Midbrain (tissue), 1 donor: ENCODE measurements at places on chromosomes 7 and 10.
A peak's percentile ranks its signal among the peaks of the same experiment; 100 is the strongest.

GRCh38 chr10:16470747-16471146 lies 33.9 kb downstream of the PTER start:
- DNase-seq, result no peak

DNA sequence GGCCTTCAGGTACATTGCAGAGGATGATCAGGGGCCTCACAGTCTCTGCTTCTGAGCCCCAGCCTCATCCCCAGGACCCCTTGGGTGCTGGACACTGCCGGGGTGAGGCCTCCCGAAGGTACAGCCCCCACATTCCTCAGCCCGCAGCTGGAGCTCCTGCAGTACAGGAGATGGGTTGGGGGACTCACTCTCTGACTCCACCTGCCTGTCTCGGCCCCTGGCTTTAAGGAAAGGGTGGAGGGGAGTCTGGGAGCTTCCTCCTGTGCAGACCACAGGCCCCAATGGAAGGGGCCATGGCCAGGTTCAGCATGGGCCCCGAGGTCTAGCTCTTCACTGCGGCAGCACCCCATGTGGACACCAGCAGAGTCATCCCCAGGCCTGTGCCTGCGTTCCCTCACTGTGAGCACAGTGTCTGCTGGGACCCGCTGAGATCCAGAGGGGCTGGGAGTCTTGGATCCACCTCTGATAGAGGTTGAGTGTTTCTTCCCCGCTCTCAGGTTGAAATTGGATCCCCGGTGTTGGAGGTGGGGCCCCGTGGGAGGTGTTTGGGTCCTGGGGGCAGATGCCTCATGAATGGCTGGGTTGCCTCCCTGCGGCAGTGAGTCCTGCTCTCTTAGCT lies 99.9 kb downstream of the PRKAG2 start:
- no peak for DNase-seq

- no peak for DNase-seq
Observed at GRCh38 chr7:132536654-132537395, 39.4 kb downstream of the PLXNA4 start.

- peak; percentile 4 for DNase-seq
Observed at GRCh38 chr7:119197877-119198527, 973.5 kb downstream of the ANKRD7 start.

GRCh38 chr10:49768731-49769130 lies 6.6 kb upstream of the OGDHL start:
- no peak for DNase-seq

DNA sequence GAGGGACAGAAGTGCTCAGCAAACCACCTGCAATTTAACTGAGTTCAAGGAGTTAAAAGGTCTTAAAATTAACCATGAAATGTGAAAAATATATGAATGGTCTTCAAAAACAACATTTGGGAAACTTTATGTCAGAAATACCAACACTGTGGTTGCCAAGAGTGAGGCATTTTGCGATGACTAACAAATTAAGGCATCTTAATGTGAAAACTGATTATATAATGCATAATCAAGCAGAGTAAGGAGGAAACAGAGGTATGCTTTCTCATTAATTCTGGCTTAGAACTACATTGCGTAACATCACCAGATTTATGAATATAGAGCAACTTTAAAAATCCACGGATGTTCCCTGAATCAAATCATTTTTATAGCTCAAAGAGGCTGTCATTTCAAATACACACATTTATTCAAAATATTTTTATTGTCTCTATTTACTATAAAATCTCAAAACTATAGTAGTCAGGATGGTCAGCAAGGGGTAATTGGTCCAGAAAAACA lies 335.5 kb downstream of the LRRTM3 start:
- no peak for DNase-seq

DNA sequence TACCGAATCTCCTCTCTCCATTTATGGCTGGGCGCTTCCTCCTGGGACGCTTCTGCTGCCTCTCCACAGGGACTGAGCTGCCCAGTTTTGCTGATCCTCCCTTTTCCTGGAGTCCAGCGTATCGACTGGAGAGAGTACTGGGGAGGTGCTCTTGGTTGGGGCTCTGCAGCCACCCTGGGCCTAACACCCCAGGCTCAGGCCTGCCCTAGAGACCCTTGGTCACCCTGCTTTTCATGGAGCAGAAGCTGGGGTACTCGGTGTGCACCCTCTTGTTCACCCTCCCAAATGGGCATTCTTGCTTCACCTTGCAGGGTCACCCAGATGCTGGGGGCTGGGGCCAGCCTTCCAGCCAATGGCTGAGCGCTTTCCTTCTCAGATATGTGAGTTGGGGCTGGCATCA lies 88.8 kb upstream of the RET start:
- no peak for DNase-seq

DNA sequence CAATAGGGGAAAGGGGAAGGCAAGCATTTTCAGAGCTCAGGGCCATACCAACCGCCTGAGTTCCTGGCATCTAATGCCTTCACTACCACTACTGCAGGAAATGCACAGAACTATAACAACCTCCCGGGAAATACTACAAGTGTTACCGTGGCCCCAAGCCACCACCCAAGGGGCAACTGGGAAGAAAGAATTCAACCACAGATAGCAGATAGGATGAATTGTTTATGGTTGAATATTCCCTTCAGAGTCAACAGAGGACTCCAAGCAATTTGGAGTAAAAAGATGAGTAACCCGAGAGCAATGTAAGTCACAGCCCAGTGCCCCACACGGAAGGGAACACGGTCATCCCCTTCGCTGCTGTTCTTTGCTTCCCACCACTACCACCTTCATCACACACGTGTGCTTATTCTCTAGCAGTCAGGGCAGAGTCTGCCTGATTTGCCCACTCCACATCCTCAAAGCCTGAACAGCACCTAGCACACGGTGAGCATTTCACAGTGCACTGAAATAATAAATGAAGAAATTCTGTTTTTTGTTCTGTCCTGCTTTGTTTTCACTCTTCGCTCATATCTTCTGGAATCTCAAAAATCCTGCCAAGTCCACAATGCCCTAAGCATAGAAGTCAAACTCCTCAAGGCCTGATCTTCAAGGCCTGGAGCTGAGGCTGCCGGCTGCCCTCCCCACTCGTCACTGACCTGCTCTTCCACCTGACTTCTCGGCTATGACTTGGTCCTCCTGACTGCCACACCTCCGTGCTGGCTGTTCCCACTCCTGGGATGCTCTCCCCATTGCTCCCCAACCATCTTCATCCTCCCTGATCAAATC lies 221.1 kb downstream of the KCNMA1 start:
- DNase-seq, result no peak

GRCh38 chr7:42197451-42197850 lies 39.6 kb downstream of the GLI3 start:
- DNase-seq, result no peak

- DNase-seq, result no peak
Observed at GRCh38 chr10:33098951-33099663, 141.1 kb upstream of the ITGB1 start.

GRCh38 chr7:111005445-111005844 lies 85.5 kb upstream of the LRRN3 start:
- DNase-seq, result no peak

- no peak for DNase-seq
Observed at GRCh38 chr10:84225427-84226173, at the start of gene LRIT2. TSS of gene LRIT2 (minus strand) at chr10:84225544. CDS start at chr10:84225520, 24 bp downstream.

DNA sequence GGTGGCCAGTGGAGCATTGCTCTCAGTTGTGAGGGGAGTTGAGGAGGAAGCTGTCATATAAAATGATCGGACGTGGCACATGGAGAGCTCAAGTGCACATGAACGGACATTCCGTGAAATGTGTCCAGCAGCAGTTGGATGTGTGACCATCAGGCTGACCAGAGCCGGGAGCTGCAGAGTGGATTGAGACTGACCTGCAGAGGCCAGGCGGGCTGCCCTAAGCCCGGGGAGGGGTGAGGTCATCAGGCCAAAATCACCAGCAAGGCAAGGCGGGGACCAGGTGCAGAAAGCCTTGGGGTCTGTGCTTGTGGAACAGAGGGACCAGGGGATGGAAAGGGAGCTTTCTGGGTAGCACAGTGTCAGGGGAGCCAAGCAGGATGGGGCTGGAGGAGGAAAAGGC lies 279.5 kb downstream of the CELF2 start:
- DNase-seq, result no peak

DNA sequence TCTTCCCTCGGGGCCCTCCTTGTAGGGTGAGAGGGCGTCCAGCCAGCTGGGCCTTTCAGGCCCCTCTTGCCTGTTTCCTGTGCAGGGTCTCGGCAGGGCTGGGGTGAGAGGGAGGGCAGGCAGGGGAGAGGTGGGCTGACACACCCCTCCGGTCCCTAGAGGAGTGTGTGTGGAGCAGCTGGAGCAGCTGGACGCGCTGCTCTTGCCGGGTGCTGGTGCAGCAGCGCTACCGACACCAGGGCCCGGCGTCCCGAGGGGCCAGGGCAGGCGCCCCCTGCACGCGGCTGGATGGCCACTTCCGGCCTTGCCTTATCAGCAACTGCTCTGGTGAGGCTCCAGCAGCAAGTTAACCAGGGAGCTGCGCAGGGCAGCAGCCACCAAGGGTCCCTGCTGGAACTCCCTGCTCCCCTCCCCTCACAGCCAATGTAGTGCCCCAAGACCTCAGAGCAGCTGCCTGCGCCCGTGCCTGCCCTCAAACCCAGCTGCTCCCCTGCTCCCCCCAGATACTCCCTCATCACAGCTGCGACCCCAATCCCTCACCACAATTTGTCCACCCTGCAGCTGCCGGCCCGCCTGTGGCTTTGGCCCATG lies 15.7 kb upstream of the ZNF862 start:
- DNase-seq, result no peak

DNA sequence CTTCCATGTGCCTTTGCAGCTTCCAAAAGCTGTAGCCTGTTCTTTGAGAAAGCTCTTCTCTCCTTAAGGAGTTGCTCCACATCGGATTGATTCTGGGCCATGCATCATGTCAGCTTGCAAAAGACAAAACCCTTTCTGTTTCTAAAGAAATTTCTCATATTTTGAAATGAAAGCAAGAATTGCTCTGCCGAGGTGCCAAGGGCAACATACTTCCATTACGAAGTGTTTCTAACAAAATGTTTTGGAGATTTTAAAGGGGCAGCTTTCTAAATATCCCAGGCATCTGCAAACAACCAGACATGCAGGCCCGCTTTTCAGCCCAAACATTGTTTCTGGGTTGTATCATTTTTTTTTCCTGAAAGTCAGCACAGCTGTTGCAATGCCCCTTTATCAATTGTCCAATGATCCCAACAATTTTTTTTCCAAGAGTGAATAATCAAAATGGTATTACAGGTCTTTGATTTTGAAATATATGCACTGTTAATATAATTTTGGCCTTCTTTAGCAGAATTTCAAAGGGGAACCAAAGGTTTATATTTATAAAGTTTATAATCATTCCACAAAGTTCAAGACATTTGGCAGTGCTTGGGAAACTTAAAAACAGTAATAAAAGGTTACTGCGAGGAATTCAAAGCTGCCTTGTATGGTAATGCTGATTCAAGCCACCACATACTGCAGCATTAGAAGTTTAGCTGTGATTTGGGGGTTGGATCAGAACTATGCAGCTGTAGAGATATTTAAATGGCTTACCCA lies 61.0 kb downstream of the TES start:
- DNase-seq, result no peak
